ENCODE measurements at places on chromosomes 11 and 22.

DNA sequence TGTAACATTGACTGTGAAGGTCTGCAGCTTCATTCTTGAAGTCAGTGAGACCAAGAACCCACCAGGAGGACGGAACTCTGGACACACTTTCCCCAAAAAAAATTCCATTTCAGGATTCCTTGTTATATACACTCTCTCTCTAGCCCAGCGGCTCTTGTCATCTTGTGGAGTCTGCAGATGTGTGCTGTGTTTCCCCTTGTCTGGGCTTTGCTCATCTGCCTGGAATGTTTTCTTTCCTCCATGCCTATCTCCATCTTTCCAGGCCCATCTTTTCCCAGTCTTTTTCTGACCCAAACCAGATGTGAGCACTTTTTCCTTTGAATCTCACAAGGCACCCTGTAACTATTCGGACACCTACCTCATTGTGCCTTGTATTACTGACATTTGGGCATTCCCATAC lies 5.1 kb upstream of the DRG1 start:
- no peak for DNase-seq

DNA sequence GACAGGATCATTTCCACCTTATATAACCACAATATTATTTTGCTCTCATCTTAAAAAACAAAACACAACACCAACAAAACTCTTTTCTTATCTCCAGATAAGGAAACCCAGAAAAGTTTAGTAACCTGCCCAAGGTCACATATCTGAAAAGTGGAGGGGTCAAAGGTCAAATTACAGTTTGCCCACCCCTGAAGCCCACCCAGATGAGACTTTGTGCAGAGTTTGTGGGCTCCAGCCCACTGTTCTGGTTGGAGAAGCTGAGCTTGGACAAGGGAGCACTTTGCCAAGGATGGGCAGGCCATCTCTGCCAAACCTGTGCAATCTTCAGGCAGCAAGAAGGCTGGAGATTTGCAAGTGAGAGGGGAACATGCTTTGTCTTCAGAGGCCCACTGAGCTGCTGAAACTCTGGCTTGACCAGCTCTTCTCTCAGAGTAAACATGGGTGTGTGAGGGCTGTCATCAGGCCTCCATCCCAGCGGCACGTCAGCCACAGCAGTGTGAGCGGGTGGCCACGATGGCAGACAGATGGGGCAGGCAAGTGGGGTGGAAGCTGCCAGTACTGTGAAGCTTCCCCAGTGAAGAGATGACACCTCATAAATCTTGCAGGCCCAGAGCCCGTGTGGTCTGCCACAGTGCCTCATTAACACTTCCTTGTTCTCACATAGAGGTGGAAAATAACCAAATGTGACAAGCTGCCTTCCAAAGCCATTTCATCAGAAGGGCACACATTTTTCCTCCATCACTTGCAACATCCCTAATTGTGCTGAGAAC lies 111.8 kb downstream of the CCDC81 start:
- DNase-seq = peak; percentile 49

- DNase-seq = no peak
Observed at GRCh38 chr22:45204819-45205218, 35.9 kb downstream of the KIAA0930 start.

GRCh38 chr11:73962101-73962705 lies 11.4 kb downstream of the DNAJB13 start:
- no peak for DNase-seq

GRCh38 chr11:3913921-3914320 lies 58.5 kb downstream of the STIM1 start:
- no peak for DNase-seq

GRCh38 chr11:117502015-117502778 lies 174.5 kb downstream of the CEP164 start:
- no peak for DNase-seq

- DNase-seq = peak; percentile 92
Observed at GRCh38 chr11:45185228-45185729, 38.8 kb downstream of the PRDM11 start.

DNA sequence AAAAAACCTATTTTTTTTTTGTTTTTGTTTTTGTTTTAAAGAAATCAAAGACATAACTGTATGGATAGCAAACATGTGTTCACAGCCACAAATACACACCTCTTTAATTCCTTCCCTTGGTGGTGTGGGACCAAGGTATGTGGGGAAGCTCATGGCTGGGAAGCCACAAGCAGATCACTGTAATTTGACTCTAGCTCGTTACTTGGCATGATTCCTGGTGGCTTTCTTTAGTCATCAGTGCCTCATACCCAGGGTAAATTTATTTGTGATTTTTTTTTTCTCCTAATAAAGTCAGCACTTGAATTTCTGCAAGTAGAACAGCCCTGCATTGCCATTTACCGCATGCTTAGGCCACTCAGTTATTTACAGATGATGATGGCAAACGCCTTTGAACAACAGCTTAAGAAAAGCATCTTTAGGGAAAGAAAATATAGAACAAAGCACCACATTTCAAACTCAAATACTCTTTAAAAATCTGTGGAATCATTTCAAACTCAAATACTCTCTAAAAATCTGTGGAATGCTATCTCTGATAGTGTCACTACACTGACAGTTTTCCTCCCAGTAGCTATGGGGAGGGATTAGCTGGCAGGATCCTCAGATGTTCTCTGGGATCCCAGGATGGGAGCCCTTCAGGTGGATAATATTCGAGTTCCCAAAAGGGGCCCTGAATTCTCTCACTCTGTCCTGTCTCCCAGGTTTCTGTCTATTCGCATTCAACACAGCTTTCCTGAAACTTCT lies 687.2 kb downstream of the OPCML start:
- peak; percentile 21 for DNase-seq

- peak; percentile 48 for DNase-seq
Observed at GRCh38 chr11:132300283-132300682, 929.9 kb downstream of the NTM start.

DNA sequence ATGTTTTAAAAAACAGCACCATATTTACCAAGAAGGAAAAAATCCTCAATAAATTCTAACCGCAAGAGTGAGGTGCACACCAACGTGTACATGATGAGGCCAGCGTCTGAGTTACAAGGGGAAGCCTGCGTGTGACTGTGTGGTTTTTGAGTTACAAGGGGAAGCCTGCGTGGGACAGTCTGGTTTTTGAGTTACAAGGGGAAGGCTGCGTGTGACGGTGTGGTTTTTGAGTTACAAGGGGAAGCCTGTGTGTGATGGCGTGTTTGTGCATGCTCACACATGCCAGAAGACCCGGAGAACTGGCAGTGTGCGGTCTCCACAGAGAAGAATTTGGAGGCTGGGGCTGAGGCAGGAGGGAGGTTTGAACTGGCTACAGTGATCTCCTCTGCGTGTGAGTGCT lies 1376.4 kb downstream of the TBC1D22A start:
- no peak for DNase-seq

- DNase-seq = no peak
Observed at GRCh38 chr11:120326228-120326627, 1.1 kb downstream of the TLCD5 start.

DNA sequence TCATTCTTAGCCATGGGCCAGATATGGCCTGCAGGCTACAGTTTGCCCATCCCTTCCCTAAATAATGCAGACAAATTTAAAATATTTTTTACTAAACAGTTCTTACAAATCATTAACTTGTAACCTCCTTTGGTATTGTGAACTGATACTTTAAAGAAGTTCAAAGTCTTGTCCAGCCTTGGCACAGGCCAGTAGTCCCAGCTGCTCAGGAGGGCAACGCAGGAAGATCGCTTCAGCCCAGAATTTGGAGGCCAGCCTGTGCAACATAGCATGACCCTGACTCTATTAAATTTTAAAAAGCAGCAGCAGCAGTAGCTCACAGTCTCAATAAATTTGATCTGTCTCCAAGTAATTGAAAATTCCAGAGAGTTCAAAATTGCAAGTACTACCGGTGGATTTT lies 83.7 kb upstream of the ARHGAP32 start:
- no peak for DNase-seq

DNA sequence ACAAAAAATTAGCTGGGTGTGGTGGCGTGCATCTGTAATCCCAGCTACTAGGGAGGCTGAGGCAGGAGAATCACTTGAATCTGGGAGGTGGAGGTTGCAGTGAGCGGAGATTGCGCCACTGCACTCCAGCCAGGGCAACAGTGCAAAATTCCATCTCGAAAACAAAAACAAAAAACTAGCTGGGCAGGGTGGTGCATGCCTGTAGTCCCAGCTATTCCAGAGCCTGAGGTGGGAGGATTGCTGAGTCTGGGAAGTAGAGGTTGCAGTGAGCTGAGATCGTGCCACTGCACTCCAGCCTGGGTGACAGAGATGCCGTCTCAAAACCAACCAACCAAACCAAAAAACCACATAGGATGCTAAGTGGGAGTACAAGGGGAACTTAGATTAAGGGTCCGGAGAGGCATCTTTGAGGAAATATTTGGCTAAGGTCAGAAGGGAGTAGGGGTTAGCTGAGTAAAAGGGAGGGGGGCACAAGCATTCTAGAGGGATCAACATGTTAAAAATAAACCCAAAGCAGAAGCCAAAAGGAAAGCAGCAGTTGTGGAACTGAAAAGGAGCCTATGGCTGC lies 10.2 kb downstream of the PHF5A start:
- no peak for DNase-seq

GRCh38 chr11:44537679-44538078 lies 27.8 kb upstream of the CD82 start:
- no peak for DNase-seq

DNA sequence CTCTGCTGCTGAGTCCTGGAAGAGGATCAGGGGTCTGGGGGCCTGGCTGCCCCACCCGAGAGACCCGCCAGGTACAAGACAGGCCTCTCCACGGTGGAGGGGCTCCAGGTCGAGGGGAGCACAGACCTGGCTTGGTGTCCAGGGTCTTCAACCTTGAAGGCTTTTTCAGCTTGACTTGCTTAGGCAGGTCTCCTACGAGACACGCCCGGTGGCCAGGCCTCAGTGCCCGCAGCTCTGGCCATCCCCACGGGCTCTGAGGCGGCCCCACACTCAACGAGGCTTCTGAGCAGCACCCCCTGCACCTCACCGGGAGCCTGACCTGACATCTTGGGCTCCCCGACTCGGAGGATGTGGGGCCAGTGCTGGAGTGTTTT lies 6.6 kb upstream of the PLXNB2 start:
- no peak for DNase-seq

GRCh38 chr22:28949788-28950187 lies 66.4 kb downstream of the ZNRF3 start:
- DNase-seq = no peak

DNA sequence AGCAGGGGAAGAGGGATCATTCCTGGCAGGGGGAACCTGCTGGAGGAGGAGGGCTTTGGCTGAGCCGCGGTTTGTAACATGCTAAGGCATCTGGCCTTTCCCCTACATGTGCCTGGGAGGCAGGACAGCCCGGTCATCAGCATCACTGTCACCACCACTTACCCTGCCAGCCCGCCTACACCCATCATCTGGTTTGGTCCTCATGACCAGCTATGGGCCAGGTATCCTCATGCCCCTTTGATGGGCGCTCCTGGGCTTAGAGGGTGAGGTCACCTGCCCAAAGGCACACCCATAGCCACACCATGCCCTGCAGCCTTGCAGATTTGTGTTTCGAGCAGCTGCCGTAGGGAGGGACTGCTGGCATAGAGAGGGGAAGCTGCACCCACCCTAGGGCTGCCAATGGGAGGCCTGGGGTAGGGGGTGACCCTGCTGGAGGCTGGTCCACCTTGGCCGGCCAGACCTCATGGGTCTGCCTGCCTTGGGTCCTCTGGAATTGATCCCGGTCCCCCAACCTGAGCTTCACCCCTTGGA lies 2.6 kb downstream of the MRGPRF start:
- DNase-seq = no peak

GRCh38 chr22:37552524-37553163 lies 7.6 kb upstream of the CDC42EP1 start:
- peak; percentile 89 for DNase-seq

GRCh38 chr11:61417670-61418069 lies 12.1 kb downstream of the CPSF7 start:
- peak; percentile 27 for DNase-seq

GRCh38 chr11:82507288-82507687 lies 226.4 kb downstream of the FAM181B start:
- DNase-seq = peak; percentile 28

- peak; percentile 40 for DNase-seq
Observed at GRCh38 chr11:31233425-31233824, 136.1 kb downstream of the DCDC1 start.

DNA sequence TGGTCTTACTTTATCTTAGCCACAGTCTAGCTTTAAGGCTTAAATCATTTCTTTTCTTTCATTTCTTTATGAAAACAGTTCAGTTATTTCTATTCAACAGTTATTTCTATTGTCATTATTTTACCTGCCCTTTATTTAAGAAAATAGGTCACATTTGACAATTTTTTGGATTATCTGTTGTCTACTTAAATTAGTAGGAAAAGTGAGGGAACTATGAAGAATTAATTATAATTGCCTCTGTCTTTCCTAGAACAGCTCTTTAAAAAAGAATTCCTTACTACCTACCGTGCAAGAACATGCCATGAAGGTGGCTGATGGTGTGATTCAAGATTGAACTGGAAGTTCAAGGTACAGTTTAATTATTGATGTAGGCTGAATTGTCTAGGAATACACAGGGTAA lies at the start of gene OR4C6:
Gene OR4C6, plus strand, starts transcription at position 301 of the 400 bp plus-strand sequence. CDS start 2,966 bp downstream, outside the sequence.
- no peak for DNase-seq

- no peak for DNase-seq
Observed at GRCh38 chr22:46764779-46765485, 2.5 kb downstream of the TBC1D22A start.

DNA sequence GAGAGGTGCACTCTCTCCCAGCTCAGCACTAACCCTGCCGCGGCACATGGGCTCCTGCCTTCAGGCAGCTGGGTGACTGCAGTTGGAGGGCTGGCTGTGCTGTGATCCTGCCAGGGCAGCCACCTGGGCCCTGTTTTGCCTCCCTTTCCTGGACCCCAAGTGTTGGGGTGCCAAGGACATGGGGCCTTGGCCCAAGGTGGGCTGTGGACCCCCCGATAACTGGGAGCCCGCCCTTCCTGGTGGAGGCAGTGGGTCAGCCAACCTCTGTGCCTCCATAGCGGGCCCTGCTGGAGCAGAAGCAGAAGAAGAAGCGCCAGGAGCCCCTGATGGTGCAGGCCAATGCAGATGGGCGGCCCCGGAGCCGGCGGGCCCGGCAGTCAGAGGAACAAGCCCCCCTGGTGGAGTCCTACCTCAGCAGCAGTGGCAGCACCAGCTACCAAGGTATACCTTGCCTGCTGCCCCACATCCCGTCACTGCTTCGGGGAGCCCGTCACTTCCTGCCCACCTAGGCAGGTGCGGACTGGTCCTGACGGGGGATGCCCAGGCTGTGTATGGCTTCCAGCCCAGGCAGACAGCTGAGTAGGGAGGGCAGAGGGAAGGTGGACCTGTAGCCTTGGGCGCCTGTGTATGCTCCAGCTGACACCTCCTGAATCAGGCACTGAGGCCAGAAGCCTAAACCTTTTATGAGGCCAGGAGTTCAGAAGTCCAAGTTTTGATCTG lies 8.9 kb downstream of the TUB start:
- no peak for DNase-seq

GRCh38 chr22:32023251-32023827 lies 19.7 kb upstream of the SLC5A1 start:
- peak; percentile 19 for DNase-seq

GRCh38 chr11:113952070-113952469 lies 22.8 kb upstream of the HTR3A start:
- no peak for DNase-seq

DNA sequence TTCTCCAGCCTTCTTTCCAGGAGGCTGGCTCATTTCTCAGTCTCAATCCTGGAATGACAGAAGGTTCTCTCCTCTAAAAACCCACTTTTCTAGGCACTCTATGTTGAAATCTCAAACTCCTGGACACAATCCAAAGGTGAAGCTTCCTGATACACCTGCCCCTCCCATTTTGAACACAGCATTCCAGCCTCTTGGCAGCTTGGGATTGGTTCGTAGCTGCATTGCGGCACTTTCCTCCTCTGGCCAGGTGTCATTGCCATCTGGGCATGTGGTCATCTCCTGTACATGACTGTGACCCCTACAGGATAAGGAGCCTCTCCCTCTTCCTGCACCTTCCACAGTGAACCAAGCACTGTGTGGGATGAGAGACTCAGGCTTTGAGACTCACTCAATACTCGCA lies 230.2 kb upstream of the B3GAT1 start:
- no peak for DNase-seq
